ENCODE measurements at places on chromosomes 3 and 15. TPM values are rescaled to one million over a fixed set of nuclear protein-coding genes. Genes with fewer than 3 reads are reported as not detected.

Gene MUC20
- total RNA-seq = 0.34 TPM

Gene FOXB1
- total RNA-seq = not detected

Gene ARL6
- total RNA-seq = 6.0 TPM

Gene GOLGA8J
- total RNA-seq = not detected

Gene COL6A5
- not detected for total RNA-seq

Gene GOLGA6B
- not detected for total RNA-seq
